ENCODE measurements at places on chromosomes 2 and 18. TPM values are rescaled to one million over a fixed set of nuclear protein-coding genes. Genes with fewer than 3 reads are reported as not detected.

Gene REG3G
- 52.0 TPM for total RNA-seq

Gene SLC14A1
- total RNA-seq, result 139 TPM

Gene STARD7
- total RNA-seq, result 141 TPM

Gene DNER
- 6.0 TPM for total RNA-seq

Gene MAB21L4
- 1.1 TPM for total RNA-seq

Gene NGEF
- total RNA-seq, result 2.0 TPM

Gene DCDC2C
- total RNA-seq, result not detected

Gene GPR39
- 3.6 TPM for total RNA-seq

Gene NPHP1
- 5.2 TPM for total RNA-seq

Gene SLC16A14
- total RNA-seq, result 3.2 TPM

Gene ACVR1C
- 2.0 TPM for total RNA-seq

Gene RAX
- 0.23 TPM for total RNA-seq

Gene RESP18
- total RNA-seq, result not detected

Gene SLC5A7
- total RNA-seq, result not detected

Gene GAREM1
- 14.9 TPM for total RNA-seq

DNA sequence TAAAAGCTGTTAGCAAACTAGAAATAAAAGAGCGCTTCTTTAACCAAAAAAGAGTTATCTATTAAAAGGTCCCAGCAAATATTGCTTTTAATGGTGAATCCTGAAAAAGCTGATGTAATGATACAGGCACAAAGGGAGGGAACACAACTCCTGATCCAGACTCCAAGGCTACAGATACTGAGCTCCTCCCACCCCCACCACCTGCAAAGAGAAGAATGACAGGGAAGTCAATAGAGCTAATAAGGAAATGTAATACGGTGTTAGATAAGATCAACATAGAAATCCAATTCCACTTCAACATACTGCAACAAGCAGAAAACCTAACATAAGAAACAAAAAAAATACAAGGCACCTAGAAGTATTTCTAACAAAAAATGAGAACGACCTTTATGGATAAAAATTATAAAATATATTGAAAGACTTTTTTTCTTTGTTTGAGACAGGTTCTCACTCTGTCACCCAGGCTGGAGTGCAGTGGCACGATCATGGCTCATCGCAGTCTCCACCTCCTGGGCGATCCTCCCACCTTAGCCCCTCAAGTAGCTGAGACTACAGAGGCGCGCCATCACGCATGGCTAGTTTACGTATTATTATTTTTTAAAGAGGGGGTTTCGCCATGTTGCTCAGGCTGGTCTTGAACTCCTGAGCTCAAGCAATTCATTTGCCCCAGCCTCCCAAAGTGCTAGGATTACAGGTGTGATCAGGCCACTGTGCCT, 192.2 kb downstream of the HDAC4 start:
- no peaks in the 10 kb centered on the region for H3K36me3 ChIP-seq
- no peak overlapping the region for H3K27ac ChIP-seq
- no peak overlapping the region for H3K4me3 ChIP-seq
- H3K27me3 ChIP-seq, result no peaks in the 10 kb centered on the region

- no peaks in the 10 kb centered on the region for H3K36me3 ChIP-seq
- no peak for DNase-seq
- H3K4me1 ChIP-seq, result no peaks in the 10 kb centered on the region
- no peaks in the 10 kb centered on the region for H3K27me3 ChIP-seq
Observed at GRCh38 chr2:83594241-83595120, 864.6 kb downstream of the SUCLG1 start.

DNA sequence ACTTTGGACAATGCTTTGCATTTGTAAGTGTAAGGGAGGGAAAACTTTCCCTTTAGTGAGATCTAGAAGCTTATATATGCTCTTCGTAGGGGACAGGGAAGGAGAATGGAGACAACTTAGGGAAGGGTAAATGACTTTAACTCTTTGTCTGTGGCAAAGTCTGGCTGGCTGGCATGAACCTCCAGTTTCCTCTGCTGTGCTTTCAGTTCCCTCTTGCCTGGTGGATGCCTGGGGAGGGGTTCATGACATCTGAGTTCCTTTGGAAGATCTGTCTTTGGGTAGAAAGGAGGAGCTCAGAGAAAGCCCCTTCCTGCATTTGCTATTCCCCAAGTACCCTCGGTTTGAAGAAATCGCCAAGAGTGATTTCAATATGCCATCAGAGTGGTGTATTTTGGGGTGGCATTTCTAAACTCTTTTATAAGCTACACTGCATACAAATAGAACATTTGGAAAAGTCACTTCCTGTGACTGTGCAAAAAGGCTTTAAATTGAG, 143.6 kb downstream of the VAPA start:
- H3K4me1 ChIP-seq, result no peaks in the 10 kb centered on the region
- H3K36me3 ChIP-seq, result no peaks in the 10 kb centered on the region
- no peak overlapping the region for H3K27ac ChIP-seq
- H3K27me3 ChIP-seq, result no peaks in the 10 kb centered on the region

GRCh38 chr2:156459720-156460119, 23.5 kb downstream of the GPD2 start:
- no peak for DNase-seq
- H3K4me3 ChIP-seq, result no peak overlapping the region
- H3K4me1 ChIP-seq, result no peaks in the 10 kb centered on the region
- no peaks in the 10 kb centered on the region for H3K27me3 ChIP-seq
- H3K27ac ChIP-seq, result no peak overlapping the region
- no peaks in the 10 kb centered on the region for H3K36me3 ChIP-seq

DNA sequence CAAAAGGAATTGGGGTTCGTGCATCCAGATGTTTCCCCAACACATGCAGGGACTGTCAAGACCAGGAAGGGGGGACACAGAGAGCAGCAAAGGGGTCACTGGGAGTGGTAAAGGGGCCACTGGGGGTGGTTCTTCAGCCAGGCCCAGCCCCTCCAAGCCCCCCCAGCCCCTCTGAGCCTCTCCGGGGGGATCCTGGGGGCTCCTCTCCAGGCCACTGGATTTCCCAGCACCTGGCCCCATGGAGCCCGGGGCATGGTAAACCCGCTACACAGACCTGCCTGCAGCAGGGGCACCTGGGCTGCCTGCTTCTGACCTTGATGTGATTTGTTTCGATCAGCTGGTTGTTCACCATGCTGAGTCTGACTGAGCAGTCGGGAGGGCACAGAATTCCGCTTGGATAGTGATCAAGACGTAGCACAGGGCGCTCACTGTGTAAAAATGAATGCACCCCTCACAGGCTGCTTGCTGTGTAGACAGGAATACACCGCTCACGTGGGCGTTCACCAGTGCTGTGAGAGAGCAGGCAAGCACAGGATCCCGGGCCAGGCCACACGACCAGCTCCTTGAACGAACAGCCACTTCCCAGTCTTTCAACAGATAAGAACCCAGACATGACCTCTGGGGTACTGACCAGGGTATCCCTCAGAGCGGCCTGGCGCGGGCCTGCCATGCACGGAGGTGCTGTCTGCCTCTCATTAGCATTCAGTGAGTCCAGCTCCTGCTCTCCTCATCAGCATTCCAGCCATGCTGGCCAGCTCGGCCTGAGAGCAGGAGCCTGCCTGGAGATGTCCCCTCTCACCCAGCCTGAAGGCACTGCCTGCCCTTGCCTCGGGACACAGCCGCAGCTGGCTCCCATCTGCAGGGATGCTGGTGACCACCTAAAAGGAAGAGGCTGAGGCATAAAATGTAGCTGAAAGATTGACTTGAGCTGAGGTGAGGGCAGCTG, 73.3 kb upstream of the OTOS start:
- H3K4me3 ChIP-seq, result no peak overlapping the region
- no peaks in the 10 kb centered on the region for H3K27me3 ChIP-seq
- no peaks in the 10 kb centered on the region for H3K4me1 ChIP-seq
- H3K27ac ChIP-seq, result no peak overlapping the region

DNA sequence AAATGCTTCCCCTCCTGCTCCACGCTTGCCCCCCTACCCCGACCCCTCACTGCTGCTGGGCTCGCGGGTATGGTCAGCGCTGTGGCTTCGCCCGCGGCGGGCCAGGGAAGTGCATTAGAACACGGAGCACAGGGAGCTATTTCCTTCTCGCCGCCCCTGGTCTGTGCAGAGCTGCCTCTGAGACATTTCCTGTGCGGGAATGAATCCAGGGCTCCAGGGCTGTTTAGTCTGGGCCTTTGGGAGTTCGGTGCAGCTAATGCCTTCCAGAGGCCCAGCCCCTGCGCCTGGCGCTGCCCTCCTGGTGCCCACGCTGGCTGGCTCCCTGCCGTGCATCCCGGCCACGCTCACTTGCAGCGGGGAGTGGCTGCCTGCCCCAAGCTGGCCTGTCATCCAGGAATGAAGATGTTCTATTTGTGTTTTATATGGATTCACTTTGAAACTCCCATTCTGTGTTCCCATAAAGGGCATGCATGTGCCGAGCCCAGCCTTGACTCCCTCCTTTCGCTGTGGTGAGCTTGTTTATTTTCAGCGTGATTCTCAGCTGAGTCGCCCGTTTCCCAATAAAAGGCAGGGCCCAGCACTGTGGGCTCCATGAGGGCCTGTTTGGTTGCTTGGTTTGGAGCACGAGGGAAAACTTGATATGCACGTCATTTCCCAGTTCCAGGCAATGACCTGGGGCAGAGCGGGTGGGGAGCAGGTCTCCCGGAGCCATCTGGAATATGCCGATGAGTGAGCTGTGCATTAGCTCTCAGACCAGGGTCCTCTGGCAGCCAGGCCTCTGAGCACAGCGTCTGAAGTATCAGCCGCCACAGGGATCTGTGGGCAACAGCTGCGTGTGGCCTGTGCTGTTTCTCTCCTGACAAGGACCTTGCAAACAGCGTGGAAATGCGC, 42.7 kb downstream of the SH3RF3 start:
- H3K36me3 ChIP-seq, result no peaks in the 10 kb centered on the region
- peak; percentile 45 for DNase-seq
- H3K27ac ChIP-seq, result peak overlapping the region; percentile 67
- no peak overlapping the region for H3K4me3 ChIP-seq
- H3K4me1 ChIP-seq, result no peaks in the 10 kb centered on the region
- H3K27me3 ChIP-seq, result no peaks in the 10 kb centered on the region

GRCh38 chr2:113851640-113852039, 38.2 kb upstream of the ACTR3 start:
- DNase-seq, result no peak
- H3K27me3 ChIP-seq, result no peaks in the 10 kb centered on the region
- H3K36me3 ChIP-seq, result no peaks in the 10 kb centered on the region
- H3K4me3 ChIP-seq, result no peak overlapping the region
- H3K4me1 ChIP-seq, result no peaks in the 10 kb centered on the region

- H3K27me3 ChIP-seq, result no peaks in the 10 kb centered on the region
- H3K4me3 ChIP-seq, result no peak overlapping the region
- no peak overlapping the region for H3K27ac ChIP-seq
- DNase-seq, result no peak
- H3K36me3 ChIP-seq, result no peaks in the 10 kb centered on the region
Observed at GRCh38 chr2:144671695-144672455, 152.0 kb upstream of the ZEB2 start.

DNA sequence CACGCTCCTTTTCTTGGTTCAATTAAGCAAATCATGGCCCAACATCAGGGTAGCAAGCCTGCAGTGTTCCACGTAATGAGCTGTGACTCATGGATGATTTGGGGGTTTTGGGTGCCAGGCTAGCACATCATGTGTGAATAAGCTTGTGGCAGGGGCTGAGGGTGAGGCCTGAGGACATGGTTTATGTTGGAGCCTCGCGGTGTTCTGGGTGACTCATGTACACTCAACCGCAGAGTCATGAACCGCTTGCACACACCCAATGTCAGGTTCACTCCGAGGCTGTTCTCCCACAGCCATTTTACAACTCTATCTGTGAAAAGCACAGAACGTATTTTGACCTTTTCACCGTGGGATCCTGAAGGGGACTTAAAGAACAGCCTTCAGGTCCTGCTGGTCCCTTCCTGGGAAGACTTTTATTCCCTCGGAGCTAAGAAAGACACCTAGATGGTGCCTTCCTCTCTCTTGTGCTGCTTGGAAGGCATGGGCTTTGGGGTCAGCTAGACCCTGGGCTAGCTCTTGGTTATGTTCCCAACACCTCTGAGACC, 139.9 kb upstream of the ZEB2 start:
- H3K36me3 ChIP-seq, result no peaks in the 10 kb centered on the region
- no peak overlapping the region for H3K4me3 ChIP-seq
- H3K4me1 ChIP-seq, result no peaks in the 10 kb centered on the region

DNA sequence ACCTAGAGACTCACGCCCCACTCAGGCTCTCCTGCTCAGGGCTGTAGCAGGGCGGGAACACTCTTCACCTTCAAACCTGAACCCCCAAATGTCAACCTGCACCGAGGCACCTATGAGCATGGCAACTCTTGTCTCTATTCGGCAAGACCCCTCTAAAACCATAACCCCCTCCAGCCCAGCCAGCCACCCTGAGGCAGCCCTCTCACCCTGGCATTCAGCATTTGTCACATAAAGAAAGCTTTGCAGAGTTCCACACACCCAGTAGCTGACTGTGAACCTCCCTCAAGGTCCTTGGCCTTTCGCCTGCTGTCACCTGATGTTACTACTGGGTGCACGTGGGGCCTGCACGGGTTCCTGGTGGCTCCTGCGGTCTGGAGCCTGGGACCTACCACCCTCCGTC, 97.2 kb upstream of the ALKAL2 start:
- no peak overlapping the region for H3K4me3 ChIP-seq
- no peak overlapping the region for H3K27ac ChIP-seq
- DNase-seq, result no peak
- H3K27me3 ChIP-seq, result no peaks in the 10 kb centered on the region
- H3K36me3 ChIP-seq, result no peaks in the 10 kb centered on the region
- no peaks in the 10 kb centered on the region for H3K4me1 ChIP-seq

GRCh38 chr2:9708683-9709538, 78.1 kb upstream of the YWHAQ start:
- DNase-seq, result no peak
- H3K27me3 ChIP-seq, result no peaks in the 10 kb centered on the region
- H3K27ac ChIP-seq, result no peak overlapping the region
- H3K4me1 ChIP-seq, result no peaks in the 10 kb centered on the region
- H3K4me3 ChIP-seq, result no peak overlapping the region

- no peaks in the 10 kb centered on the region for H3K4me1 ChIP-seq
- no peak overlapping the region for H3K4me3 ChIP-seq
Observed at GRCh38 chr18:44093253-44093652, 587.4 kb upstream of the SETBP1 start.

- peak; percentile 49 for DNase-seq
- no peaks in the 10 kb centered on the region for H3K36me3 ChIP-seq
- peak overlapping the region; percentile 99 for H3K27ac ChIP-seq
- no peaks in the 10 kb centered on the region for H3K27me3 ChIP-seq
Observed at GRCh38 chr2:86623043-86623493, 597 bp downstream of the RNF103 start.

GRCh38 chr2:206856513-206856912, 82.8 kb upstream of the CPO start:
- DNase-seq, result no peak
- H3K27me3 ChIP-seq, result no peaks in the 10 kb centered on the region
- H3K4me3 ChIP-seq, result no peak overlapping the region
- no peak overlapping the region for H3K27ac ChIP-seq

- H3K36me3 ChIP-seq, result no peaks in the 10 kb centered on the region
- H3K4me3 ChIP-seq, result no peak overlapping the region
Observed at GRCh38 chr18:48521723-48522122, 17.1 kb upstream of the CTIF start.

- H3K4me3 ChIP-seq, result no peak overlapping the region
- no peaks in the 10 kb centered on the region for H3K4me1 ChIP-seq
- no peaks in the 10 kb centered on the region for H3K36me3 ChIP-seq
- DNase-seq, result no peak
Observed at GRCh38 chr2:203743441-203743981, 37.1 kb downstream of the CD28 start.
